ENCODE measurements at places on chromosomes 11 and 22.

DNA sequence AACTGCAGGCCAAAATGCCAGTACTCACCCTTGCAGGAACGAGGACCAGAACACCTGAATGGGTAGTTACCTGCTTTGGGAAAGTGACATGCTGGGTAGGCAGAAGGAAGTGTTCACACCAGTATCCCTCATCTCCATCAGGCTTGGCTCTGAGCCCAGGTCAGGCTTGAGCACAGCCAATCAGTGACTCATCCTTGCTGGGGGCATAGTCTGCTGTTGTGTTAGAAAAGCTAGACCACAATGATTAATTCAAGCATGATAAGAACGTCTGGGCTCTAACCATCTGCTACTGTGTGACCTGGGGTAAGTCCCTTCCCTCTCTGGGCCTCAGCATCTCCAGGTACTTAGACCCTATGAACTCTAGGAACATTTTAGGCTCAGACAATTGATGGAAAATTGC is 450.4 kb downstream of the MIAT start:
- DNase-seq, result no peak

DNA sequence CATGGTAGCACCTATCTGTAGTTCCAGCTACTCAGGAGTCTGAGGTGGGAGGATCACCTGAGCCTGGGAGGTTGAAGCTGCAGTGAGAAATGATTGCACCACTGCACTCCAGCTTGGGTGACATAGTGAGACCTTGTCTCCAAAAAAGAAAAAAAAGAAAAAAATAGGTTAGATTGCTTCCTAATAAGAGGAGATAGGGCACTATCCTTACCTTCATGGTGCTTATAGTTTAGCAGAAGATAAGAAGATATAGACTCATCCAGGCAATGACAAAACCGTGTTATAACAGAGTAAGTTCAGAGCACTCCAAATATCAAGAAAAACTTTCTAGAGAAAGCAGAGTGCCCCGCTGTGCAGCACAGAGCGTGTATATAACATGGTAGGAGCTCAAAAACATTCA is 42.1 kb downstream of the RRP8 start:
- no peak for DNase-seq

GRCh38 chr11:68206211-68206610 is 6.9 kb downstream of the KMT5B start:
- DNase-seq, result peak; percentile 68

GRCh38 chr11:73114110-73114834 is 27.8 kb downstream of the FCHSD2 start:
- DNase-seq, result no peak

DNA sequence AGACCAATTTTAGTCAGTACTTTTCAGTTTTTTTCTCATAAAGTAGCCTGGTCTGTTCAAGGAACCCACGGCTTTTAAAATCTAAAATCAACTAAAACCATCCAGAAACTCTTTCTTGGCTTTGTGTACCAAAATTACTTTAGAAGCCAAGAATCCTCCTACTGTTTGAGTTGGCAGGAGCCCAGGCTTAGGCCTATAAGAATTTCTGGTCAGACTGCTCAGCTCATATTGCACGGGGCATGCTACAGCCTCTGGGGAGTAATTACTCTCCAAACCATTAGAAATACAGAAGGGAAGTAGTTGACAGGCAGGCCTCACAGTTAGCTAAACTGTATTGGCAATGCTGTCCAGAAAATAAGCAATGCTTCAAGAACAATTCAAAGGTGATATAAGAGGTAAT is 1862.9 kb upstream of the RAG2 start:
- DNase-seq, result no peak
